ENCODE measurements at places on chromosomes 4 and X.

- no peak for DNase-seq
Measured at GRCh38 chr4:53748328-53748772, 157.1 kb upstream of the LNX1 start.

DNA sequence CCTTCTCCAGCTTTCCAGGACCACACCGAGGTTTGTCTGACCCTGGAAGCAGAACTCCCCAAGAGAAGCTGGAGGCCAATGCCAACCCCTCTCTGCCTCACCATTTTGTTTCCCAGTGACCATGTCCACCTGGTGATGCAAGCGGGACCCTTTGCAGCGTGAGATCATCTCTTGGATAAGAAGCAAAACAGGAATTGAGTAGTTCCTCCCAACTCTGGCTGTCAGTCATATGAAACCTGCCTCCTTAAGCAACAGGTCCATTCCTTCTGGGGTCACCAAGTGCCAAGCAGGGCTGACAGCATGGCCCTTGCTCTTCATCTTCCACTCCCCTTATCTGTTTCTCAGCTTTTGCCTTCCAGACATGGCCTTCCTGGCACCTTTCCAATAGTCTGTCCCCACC is 41.3 kb upstream of the MTM1 start:
- DNase-seq: no peak

- DNase-seq: no peak
Measured at GRCh38 chr4:41142376-41143310, 71.7 kb downstream of the APBB2 start.

GRCh38 chr4:112318239-112319142 is 21.3 kb downstream of the ALPK1 start:
- DNase-seq: no peak

DNA sequence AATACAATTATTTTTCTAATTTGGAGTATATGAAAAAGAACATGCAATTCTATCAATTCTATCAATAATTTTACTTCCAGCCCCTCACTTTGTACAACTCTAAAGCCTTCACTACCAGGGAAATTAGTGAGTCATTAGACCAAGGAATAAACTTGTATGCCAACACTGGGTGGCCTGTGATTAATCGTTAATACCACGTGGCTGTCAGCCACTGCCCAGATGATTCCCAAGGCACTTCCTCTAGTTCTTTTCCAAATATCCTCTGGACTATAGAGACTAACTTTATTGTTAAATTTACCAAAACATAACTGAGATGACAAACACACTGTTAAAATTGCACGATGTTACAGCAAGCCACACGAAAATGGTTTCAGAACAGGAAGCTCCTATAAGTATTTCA is 45.7 kb downstream of the MID1 start:
- no peak for DNase-seq

DNA sequence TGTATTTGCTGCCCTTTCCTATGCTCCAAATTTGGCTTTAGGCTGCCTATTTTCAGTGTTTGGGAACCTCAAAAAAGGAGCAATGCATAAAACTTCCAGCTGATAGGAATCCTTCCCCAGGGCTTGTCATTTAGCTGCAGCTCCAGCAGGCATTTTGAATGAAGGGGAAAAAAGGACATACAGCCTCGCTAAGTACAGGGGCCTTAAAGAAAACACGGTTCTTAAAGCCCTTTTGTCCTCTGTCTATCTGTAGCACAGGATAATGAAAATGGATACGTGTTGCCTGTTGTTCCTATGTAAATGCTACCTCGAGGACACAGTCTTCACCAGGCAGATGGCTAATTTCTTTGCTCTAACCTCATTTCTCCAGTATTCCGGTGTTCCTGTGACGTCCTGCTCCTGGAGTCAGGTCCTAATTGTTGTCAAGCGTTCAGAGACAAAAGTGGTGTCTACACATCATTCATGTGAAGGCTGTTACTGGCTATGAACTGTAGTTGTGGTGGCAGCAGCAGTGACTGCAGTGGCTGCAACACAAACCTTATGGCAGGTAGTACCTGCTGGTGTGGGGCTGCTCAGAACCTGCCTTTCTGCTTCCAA is 117.4 kb downstream of the MGST2 start:
- DNase-seq: no peak

GRCh38 chrX:68902706-68903504 is 74.1 kb downstream of the EFNB1 start:
- no peak for DNase-seq

GRCh38 chr4:86910820-86911684 is 18.8 kb upstream of the C4orf36 start:
- DNase-seq: no peak

GRCh38 chrX:47483306-47484268 is 565 bp upstream of the ZNF41 start:
- DNase-seq: no peak

DNA sequence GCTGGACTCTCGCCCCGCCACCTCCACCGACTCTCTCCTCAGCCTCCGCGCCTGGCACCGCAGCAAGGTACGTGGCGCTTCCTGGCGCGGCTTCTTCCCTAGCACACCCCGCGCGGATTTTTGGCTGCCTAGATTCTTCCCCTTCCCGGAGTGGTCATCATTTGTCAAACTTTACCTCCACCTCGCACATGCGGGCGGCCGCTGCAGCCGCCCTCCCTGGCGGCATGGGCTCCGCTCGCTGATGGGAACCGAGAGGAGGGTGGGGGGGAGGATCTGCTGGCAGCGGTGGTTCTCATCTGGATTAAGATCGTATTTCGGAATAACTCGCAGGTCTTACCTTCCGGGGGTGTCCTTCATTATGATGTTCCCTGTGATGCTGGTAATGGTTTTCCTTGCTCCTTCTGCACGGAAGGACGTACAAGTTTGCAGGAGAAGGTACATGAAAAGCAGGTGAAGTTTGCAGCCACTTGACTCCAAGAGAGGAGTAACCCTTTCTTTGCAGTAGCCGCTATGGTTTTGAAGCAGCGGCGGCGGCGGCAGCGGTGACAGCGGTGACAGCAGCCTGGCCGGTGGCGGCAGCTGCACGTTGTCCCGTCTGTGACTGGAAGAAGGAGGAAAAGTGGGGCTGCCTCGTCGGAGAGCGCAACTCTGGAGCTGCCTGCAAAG is 2183.9 kb upstream of the TENM3 start:
- no peak for DNase-seq

DNA sequence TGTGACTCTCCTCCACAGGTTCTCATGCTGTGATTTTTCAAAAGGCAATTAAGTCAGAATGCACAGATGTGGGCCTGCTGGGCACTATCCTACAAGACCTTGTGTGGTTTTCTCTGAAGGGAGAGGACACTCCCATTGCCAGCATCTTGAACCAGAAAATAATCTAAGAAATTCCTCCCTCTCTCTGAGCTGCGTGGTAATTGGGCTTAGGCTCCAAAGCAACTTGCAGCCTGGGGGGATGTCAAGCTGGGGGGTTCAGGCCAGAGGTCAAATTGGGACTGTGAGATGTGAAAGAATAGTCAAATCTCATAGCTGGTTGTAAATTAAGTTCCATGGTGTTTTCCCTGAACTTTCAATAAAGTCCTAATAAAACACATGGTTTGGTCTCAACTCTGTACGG is 350.6 kb upstream of the SLC7A11 start:
- DNase-seq: no peak

- no peak for DNase-seq
Measured at GRCh38 chrX:53281321-53281822, at the start of gene IQSEC2. TSS of gene IQSEC2 (minus strand) at chrX:53281584.

DNA sequence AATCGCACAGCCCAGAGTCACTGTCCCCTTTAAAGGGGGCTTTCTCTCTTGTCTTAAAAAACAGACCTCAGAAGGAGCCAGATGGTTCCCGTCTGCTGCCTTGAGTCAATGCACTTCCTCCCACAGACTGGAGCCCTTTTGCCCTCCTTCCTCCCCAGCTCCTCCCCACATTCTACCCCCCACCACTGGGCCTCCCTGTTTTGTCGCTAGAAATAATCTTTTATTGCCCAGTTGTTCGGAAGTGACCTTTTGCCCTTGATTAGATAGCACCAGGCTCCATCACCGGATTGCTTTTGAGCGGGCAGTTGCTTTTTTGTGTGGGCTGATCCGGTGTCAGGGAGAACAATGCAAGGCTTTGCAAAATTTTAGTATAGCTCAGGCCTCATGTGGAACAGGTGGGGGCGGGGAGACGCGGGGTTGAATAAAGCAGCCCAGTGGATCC is 47.7 kb downstream of the SPRY1 start:
- DNase-seq: peak; percentile 75

GRCh38 chrX:150217609-150218008 is 145.5 kb upstream of the MAMLD1 start:
- no peak for DNase-seq

GRCh38 chr4:13705521-13706041 is 78.1 kb upstream of the BOD1L1 start:
- DNase-seq: no peak

DNA sequence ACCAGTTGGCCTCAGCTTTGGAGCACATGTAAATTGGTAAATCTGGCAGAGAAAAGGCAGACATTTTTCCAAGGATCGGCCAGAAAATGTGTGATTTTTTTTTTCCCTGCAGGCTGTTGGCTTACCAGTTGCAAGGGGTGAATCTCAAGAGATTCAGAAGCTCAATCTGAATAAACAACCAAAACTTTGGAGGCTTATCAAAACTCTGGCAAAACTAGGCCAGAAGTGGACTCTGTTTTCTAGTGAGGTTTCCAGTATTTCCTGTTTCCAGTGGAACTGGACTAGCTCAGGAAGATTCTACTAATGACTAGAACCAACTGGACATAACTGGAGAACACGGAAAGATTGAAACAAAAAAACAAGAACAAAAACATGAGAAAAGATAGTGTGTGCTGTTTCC is 191.3 kb downstream of the SMIM20 start:
- no peak for DNase-seq

- DNase-seq: peak; percentile 42
Measured at GRCh38 chrX:13506574-13506973, 62.8 kb upstream of the EGFL6 start.

- DNase-seq: no peak
Measured at GRCh38 chrX:1451661-1452515, 821 bp downstream of the ASMTL start.

- DNase-seq: no peak
Measured at GRCh38 chr4:121472937-121473721, 92.3 kb upstream of the QRFPR start.

GRCh38 chr4:155811083-155811482 is 52.3 kb downstream of the GUCY1B1 start:
- DNase-seq: no peak

- no peak for DNase-seq
Measured at GRCh38 chrX:107507093-107507743, 57.8 kb downstream of the FRMPD3 start.

DNA sequence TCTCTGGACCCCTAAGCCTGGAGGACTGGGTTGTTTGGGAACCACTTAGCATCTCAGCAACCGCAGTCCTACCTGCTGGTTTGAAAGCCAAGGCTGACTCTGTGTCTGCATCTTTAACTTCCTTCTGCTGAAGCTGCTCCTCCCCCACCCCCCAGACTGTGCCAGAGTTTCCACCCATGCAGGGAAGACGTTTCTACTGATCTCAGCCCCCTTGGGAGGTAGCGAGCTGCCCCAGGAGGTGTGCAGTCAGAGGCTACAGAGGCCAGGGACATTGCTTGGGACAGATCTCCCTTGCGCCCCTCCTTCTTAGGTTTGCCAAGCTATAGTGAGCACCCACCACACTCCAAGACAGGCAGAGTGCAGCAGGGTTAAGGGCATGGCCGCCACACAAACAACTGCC is 4.7 kb upstream of the FATE1 start:
- no peak for DNase-seq

DNA sequence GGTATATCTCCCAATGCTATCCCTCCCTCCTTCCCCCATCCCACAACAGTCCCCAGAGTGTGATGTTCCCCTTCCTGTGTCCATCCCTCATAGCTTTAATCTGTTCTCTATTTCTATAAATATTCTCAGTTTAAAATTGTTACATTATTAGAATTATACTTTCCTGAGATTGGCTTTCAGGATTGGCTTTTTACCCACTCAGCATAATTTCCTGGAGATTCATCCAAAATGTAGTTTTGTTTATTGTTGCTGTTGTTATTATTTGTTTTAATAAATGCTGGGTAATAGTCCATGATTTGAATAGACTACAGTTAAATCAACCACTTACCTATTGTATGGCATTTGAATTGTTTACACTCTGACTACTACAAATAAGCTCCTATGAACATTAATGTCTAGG is 936.4 kb downstream of the FAT4 start:
- DNase-seq: no peak

DNA sequence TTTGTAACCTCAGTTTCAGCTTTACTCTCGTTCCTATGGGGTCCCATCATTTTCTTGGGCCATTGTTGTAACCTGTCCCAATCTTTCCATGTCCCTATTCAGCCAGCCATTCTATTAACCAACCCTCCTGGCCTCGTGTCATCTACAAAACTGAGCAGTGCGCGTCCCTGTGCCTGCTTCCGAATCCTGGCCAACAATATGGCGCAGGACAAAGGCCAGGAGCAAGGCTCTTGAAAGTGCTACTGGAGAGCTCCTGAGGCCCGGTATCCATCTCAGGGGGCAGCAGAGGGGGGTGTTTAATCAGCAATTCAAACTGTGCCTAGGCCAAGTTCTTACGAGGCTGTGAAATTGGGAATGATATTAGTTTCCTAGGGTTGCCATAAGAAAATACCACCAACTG is 41.2 kb upstream of the APLN start:
- DNase-seq: no peak

DNA sequence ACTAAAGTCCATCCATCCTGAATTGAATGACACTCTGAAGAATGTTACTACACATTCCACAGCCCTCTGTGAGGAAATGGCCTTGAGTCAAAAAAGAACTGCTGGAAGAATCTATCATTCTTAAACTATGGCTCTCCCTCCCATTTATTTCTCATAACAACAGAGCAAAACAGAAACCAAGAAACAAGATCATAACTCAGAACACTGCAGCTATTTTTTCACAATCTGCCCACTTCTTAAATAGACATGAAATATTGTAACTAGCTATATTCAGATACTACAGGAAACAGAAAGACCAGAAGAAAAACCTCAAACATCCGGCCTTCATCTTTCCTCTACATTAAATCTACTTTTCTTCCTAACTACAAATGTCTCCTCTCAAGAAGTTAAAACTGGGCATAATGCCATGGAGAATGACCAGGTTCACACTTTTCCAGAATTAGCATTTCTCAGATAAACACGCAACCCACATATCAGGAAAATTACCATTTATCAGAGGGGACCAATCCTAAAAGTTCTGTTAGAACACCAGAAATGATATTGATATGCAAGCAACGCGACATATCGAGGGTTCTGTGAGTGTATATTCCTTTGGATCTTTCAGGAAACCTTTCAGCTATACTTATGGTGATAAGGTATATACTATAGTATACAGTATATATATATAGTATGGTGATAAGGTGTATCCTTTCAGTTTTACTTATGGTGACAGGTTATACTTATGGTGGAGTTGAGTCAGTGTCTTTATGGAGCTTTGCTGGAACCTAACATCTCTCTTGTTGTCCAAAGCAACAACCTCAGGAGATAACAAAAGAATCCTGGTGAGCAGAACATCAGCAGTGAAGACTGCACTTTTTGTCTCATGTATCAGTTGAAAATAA is 60.4 kb upstream of the IRF2 start:
- peak; percentile 82 for DNase-seq

DNA sequence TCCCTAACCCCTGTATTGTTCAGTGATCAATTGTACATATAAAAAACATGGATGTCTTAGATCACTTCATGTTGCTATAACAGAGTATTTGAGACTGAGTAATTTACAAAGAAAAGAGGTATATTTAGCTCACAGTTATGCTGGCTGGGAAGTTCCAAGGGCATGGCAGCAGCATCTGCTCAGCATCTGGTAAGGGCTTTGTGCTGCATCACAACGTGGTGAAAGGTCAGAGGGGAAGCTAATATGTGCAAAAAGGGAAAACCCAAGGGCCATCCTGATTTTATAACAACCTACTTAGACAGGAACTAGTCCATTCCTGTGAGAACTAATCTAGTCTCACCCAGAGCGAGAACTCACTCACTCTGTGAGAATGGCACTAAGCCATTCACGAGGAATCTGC is 128.2 kb upstream of the OTUD4 start:
- DNase-seq: no peak
